Inflammatory macrophage treated with lipopolysaccharide for 4 hours (primary cell): ENCODE measurements at places on chromosomes 11 and 22.
A peak's percentile ranks its signal among the peaks of the same experiment; 100 is the strongest.

- peak; percentile 2 for DNase-seq
These were observed 9.0 kb upstream of the RAG1 start for GRCh38 chr11:36558571-36559413.

DNA sequence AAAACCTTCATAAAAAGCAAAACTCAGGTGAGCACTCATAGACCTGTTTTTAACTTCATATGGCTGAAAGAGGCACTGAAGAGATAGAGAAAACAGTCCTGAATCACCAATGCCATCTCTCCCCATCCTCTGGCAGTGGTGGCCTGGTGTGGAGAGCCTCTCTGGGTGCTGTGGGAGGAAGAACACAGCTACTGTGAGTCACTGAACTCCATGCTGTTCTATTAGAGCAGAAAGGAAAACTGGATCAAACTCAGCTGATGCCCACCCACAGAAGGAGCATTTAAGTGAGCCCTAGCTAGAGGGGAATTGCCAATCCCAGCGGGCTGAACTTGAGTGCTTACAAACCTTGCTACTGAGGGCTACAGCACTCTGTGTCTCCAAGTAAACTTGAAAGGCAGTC is 115.3 kb upstream of the SESN3 start:
- DNase-seq, result peak; percentile 56

DNA sequence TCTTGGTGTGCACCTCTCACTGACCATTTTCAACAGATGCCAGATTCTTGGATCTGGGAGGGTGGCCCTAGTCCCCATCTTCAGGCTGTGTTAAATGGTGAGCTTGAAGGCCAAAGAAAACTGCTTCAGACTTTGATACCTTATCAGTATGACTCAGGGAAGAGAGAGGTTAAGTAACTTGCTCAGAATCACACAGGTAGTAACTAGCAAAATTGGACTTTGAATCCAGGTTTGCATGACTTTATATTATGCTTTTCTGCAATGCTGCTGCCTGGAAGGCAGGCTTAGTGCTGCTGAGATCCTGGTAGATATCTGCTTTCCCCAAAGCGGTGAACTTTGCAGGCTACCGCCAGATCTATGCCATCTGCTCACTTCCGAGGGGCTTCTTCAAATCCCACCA is 487.3 kb downstream of the INSC start:
- DNase-seq, result no peak

DNA sequence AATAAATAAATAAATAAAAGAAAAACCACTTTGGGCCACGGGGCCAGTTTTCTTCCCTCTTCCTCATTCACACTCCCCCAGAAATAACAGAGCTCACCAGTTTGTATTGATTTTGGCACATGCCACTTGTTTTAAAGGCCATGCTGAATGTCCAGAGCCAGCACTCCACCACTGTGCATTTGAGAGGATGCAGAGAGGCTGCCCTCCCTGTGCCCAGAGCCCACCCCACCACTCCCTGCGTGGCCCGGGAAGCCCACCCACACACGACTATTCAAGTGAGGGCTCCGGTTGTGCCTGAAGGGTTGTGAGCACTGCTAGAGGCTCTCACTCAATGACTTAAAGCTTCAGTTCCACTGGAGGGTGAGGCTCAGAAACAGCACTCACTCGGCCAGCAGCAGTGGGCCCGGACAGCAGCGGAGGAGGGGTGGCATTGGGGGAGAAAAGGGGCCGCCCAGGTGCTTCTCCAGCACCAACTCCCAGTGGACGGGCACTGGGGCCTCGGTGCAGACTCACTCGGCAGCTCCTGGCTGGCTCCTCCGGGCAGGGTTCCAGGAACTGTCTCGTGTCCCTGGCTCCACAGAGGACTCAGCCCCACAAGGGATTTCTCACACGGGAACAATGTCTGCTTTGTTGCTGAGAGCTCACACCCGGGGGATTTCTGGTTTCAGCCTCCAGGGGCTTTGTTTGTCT is 112.7 kb downstream of the SHANK2 start:
- no peak for DNase-seq

- DNase-seq, result no peak
These were observed 250.3 kb downstream of the BRD1 start for GRCh38 chr22:49577168-49578060.

- DNase-seq, result peak; percentile 80
These were observed at the start of gene MICALL1 for GRCh38 chr22:37905534-37906363. Gene MICALL1 (plus strand): TSS chr22:37906297. CDS start chr22:37906423, 126 bp downstream.

- no peak for DNase-seq
These were observed 36.1 kb downstream of the PPFIA1 start for GRCh38 chr11:70306586-70307033.

- DNase-seq, result no peak
These were observed 29.8 kb upstream of the CREB3L1 start for GRCh38 chr11:46247659-46248058.

- DNase-seq, result no peak
These were observed 406.5 kb downstream of the MIAT start for GRCh38 chr22:27063841-27064240.

GRCh38 chr11:44589301-44589700 is 23.8 kb downstream of the CD82 start:
- DNase-seq, result no peak

DNA sequence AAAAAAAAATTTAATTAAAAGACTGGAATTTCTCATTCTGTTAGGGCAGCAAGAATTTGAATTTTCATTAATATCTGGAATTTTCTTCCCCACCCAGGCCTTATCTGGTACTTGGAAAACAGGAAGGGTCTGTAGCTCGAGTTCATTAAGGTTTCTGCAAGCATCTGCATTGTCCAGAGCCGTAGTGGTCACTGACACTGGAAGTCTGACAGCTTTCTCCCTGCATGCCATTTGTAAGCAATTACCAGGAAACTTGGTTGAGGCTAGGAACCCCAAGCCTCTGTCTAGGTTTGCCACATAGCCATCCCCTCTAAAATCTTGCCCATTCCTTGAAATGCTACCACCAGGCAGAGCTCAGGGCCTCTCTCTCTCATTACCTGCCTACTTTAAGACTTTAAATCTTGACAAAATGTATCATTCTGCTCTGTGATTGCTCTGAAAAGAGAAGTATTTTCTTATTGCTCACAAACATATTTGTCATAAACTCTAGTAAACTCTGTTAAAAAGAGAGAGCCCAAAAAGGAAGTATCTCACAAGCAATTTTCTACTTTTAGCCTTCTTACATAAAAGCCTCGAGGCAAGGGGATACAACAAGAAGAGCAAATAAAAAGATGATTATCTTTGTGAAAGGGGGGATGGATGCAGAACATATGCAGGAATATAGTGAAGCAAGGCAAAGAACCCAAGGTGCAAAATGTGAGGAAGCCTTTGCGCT is 5.5 kb upstream of the PGM2L1 start:
- DNase-seq, result peak; percentile 39

DNA sequence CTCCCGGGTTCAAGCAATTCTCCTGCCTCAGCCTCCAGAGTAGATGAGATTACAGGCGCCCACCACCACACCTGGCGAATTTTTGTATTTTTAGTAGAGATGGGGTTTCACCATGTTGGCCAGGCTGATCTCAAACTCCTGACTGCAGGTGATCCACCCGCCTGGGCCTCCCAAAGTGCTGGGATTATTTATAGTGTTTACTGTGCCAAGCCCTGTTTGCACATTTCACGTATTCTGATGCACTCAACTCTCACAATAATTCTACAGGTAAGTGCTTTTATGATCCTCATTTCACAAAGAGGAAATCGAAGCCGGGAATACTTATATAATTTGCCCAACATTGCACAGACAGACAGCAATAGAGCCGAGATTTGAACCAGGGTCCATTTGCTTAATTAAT is 38.0 kb upstream of the DAGLA start:
- no peak for DNase-seq

DNA sequence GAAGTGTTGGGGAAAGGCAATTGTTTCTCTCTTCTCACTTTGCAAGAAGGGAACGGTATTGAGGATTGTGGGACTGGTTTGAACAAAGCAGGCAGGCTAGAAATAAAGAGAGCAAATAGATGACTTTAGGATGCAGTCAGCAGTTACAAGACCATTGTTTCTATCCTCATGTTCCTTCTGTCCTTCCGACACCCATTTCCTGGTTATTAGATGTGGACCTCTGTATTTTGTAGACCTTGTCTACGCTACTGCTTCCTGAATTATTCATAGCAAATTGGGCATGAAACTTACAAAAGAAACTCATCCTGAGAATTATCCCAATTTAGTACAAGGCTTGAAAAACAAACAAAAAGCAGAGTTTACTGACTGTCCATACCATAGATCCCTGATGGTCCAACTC is 656.3 kb downstream of the NTM start:
- DNase-seq, result no peak

DNA sequence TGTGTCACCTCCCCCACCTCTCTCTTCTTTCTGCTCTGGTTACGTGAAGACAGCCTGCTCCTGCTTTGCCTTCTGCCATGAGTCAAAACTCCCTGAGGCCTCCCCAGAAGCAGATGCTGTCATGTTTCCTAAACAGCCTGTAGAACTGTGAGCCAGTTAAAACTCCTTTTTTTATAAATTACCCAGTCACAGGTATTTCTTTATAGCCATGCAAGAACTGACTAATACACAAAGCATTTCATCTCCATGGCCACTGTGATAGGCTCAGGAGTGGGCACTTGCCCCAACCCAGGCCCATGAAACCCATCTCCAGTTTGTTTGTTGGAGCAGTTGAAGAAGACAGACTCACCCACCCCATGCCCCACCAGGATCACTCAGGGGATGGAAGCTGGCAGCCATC is 253.3 kb upstream of the ISX start:
- no peak for DNase-seq

DNA sequence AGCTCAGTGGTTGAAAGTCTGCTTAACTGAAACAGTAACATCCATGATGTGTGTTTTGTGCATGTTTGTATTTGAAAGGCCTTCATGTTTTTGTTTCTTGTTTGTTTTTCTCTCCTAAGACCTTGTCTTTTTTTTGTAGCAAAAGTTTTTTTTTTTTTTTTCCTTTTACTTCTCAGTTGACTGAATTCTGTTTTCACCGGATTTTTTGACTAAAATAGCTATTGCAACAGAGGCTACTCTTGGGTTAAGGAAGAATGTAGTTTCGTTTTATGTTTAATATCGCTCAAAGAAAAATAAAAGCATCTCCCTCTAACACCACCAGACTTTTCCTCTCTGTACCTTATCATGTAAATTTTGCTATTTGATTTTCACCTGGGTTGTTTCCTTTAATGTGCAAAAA is 15.1 kb downstream of the APOL6 start:
- peak; percentile 69 for DNase-seq

GRCh38 chr11:96127596-96127959 is 203.7 kb upstream of the MTMR2 start:
- no peak for DNase-seq

DNA sequence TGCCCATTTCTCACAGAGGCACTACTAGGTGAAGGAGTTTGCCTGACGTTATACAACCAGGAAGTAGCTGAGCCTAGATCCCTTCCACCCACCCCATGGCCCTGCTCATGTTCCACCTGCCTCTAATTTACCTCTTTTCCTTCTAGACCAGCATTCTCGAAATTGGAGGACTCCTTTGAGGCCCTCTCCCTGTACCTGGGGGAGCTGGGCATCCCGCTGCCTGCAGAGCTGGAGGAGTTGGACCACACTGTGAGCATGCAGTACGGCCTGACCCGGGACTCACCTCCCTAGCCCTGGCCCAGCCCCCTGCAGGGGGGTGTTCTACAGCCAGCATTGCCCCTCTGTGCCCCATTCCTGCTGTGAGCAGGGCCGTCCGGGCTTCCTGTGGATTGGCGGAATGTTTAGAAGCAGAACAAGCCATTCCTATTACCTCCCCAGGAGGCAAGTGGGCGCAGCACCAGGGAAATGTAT is 14.1 kb downstream of the PIK3IP1 start:
- no peak for DNase-seq

DNA sequence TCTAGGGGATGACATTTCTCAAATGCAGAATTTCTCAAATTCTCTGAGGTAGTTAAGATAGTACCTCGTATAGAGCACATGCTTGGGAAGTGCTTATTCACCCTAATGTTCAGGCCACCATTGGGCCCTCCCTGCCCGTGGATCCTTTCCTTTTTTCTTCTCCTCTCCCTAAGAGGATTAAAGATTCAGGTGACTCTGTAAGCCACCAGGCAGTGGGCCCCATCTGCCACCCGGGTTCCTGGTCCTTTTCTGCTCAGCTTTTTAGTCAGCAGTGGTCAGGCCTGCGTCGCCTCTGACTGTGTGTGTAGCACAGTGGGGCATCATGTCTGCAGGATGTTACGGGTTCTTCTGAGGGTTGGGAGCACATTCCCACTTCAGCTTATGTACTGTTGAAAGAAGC is 7.2 kb downstream of the CEP164 start:
- DNase-seq, result no peak

GRCh38 chr22:33000342-33001280 is 57.6 kb downstream of the SYN3 start:
- DNase-seq, result peak; percentile 15

GRCh38 chr11:69636512-69637197 is 4.3 kb upstream of the CCND1 start:
- DNase-seq, result peak; percentile 24

- no peak for DNase-seq
These were observed 4.9 kb downstream of the CRYAB start for GRCh38 chr11:111906680-111907079.

- no peak for DNase-seq
These were observed 22.0 kb downstream of the FAT3 start for GRCh38 chr11:92246630-92247029.
